Endodermal cell (in vitro differentiated cells): ENCODE measurements at places on chromosomes 16 and 17. TPM values are rescaled to one million over a fixed set of nuclear protein-coding genes. Genes with fewer than 3 reads are reported as not detected.

DNA sequence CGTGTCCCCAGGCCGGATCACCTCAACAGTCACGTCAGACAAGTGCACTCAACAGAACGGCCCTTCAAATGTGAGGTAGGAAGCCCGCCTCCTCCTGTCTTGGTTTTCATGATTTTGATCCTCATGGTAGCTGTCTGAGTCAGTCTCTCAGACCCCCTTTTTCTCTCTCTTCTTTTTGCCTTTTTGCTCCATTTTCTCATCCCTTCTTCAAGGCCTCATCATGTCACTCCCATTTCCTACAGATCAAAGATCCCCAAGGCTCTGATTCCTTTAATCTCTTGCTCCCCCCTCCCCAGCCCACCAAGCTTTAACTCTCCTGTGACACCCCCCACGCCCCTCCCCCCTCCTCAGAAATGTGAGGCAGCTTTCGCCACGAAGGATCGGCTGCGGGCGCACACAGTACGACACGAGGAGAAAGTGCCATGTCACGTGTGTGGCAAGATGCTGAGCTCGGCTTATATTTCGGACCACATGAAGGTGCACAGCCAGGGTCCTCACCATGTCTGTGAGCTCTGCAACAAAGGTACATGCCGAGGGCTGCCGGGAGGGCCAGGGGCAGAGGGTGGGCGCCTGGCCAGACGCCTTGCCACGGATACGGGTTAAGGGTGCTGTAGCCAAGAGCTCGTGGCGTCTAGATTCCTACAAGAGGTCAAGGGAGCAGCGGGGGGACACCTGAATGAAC lies 2.0 kb downstream of the MAZ start:
- H3K27me3 ChIP-seq, result no peaks in the 10 kb centered on the region
- H3K4me1 ChIP-seq, result peaks cover 19% of the 10 kb centered on the region
- peak overlapping the region; percentile 89 for H3K4me3 ChIP-seq
- H3K27ac ChIP-seq, result peak overlapping the region; percentile 63
- H3K36me3 ChIP-seq, result peaks cover 37% of the 10 kb centered on the region
- no peak for DNase-seq

DNA sequence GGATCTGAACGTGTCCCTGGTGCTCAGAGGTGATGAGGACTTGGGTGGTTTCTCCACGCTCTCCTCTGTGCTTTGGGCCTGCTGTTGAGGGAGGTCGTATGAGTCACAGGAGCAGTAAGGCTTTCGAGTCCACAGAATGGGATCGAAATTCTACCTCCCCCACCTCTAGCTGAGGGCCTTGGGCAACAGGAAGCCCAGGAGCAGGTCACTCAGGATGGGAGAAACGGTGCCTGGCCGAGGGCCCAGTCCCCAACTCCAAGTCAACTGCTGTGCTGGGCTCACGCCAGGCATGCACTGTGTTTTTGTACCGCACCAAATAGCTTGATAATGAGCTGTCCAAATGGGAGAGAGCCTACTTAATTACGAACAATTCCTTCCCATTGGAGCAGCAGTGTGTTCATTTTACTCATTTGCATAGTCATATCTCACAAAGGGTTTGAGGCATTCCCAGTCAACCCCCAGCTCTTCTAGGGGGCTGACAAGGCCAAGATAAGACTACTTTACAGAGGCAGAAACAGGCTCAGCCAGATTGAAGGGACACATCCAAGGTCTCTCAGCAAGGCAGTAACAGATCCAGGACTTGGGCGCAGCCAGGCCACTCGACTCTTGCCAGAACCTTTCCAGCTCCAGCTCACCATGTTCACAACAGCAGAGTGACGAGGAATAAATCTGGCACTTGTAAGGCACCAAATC lies 53.6 kb downstream of the WNT3 start:
- DNase-seq, result peak; percentile 56
- H3K36me3 ChIP-seq, result peaks cover 45% of the 10 kb centered on the region
- H3K27ac ChIP-seq, result no peak overlapping the region
- no peaks in the 10 kb centered on the region for H3K27me3 ChIP-seq
- H3K4me3 ChIP-seq, result no peak overlapping the region

DNA sequence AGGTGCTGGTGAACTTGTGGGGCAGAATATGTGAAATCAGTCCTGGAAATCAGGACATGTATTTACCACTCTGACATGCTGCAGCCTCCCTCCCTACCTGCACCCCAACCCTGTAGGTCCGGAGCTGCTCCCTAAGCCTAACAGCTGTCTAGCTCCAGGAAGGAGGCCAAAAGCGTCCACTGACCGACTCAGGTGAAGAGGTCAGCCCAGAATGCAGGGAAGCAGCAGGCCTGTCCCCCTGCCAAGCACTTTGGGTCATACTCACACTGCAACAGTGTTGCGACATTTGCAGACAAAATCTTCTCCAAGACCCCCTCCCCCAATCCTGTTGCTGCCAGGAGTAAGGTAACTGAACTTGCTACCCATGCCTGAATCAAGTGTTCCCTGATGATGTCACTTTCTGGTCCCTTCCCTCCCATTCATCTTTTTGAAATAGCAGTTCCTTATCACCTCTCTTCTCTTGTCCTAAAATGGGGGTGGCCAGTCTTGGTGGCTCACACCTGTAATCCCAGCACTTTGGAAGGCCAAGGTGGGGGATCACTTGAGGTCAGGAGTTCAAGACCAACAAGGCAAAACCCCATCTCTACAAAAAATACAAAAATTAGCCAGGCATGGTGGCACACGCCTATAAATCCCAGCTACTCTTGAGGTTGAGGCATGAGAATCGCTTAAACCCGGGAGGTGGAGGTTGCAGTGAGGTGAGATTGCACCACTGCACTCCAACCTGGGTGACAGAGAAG lies 1.3 kb upstream of the ACLY start:
- peak overlapping the region; percentile 86 for H3K27ac ChIP-seq
- peak overlapping the region; percentile 84 for H3K4me3 ChIP-seq
- peak; percentile 81 for DNase-seq
- peaks cover 7% of the 10 kb centered on the region for H3K4me1 ChIP-seq
- no peaks in the 10 kb centered on the region for H3K36me3 ChIP-seq

TAT gene
- total RNA-seq, result 0.05 and 0.07 TPM in 2 replicates

- no peaks in the 10 kb centered on the region for H3K4me1 ChIP-seq
- H3K27ac ChIP-seq, result no peak overlapping the region
- no peaks in the 10 kb centered on the region for H3K27me3 ChIP-seq
- no peak overlapping the region for H3K4me3 ChIP-seq
Measured at GRCh38 chr17:4475463-4475862, 23.2 kb upstream of the SPNS2 start.

- no peaks in the 10 kb centered on the region for H3K4me1 ChIP-seq
- H3K4me3 ChIP-seq, result no peak overlapping the region
- H3K27me3 ChIP-seq, result no peaks in the 10 kb centered on the region
- H3K27ac ChIP-seq, result no peak overlapping the region
- DNase-seq, result no peak
- no peaks in the 10 kb centered on the region for H3K36me3 ChIP-seq
Measured at GRCh38 chr16:27287051-27287811, 18.7 kb upstream of the NSMCE1 start.

MT4 gene
- not detected in 2 replicates for total RNA-seq

DNA sequence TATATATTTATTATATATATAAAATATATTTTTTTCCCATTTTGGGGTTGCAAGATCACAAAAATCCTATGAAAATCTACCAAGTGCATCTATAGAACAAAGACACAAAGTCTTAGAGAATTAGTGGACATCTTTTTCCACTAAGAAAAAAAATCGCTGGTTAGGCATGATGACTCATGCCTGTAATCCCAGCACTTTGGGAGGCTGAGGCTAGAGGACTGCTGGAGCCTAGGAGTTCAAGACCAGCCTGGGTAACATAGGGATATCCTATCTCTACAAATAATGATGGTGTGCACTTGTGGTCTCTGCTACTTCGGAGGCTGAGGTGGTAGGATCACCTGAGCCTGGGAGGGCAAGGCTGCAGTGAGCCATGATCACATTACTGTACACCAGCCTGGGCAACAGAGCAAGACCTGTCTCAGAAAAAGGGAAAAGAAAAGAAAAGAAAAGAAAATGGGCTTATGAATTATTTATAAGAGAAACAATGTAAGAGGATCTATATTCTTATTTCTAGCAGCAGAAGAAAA lies 185.1 kb upstream of the PSMD7 start:
- DNase-seq, result no peak
- no peaks in the 10 kb centered on the region for H3K36me3 ChIP-seq
- H3K27me3 ChIP-seq, result no peaks in the 10 kb centered on the region
- H3K4me3 ChIP-seq, result no peak overlapping the region

- H3K27me3 ChIP-seq, result no peaks in the 10 kb centered on the region
- DNase-seq, result no peak
- H3K36me3 ChIP-seq, result no peaks in the 10 kb centered on the region
- H3K4me1 ChIP-seq, result no peaks in the 10 kb centered on the region
Measured at GRCh38 chr16:80577485-80578280, 36.9 kb downstream of the DYNLRB2 start.

DNA sequence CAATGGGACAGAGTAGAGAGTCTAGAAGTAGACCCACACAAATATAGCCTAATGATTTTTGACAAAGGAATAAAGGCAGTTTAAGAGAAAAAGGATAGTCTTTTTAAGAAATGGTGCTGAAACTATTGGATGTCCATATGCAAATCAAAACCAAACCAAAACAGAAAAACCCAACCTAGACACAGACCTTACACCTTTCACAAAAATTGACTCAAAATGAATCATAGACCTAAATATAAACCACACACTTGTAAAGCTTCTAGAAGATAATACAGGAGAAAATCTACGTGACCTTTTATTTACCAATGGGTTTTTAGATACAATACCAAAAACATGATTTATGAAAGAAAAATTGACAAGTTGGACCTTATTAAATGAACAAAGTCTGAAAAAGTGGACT lies 66.4 kb upstream of the MPHOSPH6 start:
- H3K36me3 ChIP-seq, result no peaks in the 10 kb centered on the region
- H3K4me1 ChIP-seq, result no peaks in the 10 kb centered on the region
- no peak overlapping the region for H3K27ac ChIP-seq
- no peak for DNase-seq
